ENCODE measurements at places on chromosomes 12 and 14.

DNA sequence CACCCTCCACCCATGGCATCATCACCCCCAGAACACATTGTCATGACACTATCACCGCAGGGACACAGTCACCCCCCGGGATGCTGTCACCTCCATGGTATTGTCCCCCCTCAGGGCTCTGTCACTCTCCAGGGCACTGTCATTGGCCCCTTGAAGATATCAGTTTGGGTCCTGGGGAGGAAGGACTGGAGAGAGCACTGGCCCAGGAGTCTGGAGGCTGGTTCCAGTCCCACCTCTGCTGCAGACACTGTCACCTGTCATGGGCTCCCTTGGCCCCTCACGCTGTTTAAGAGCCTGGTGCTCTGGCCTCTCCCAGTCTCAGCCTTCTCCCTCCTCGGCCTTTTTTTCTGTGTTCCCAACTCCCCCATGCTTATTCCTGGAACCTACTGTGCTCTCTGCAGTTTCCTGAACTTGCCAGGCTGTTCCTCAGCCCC is 31.9 kb downstream of the SERPINA3 start:
- no peak for DNase-seq

- DNase-seq, result no peak
Measured at GRCh38 chr12:28787151-28787550, 361.9 kb upstream of the FAR2 start.

DNA sequence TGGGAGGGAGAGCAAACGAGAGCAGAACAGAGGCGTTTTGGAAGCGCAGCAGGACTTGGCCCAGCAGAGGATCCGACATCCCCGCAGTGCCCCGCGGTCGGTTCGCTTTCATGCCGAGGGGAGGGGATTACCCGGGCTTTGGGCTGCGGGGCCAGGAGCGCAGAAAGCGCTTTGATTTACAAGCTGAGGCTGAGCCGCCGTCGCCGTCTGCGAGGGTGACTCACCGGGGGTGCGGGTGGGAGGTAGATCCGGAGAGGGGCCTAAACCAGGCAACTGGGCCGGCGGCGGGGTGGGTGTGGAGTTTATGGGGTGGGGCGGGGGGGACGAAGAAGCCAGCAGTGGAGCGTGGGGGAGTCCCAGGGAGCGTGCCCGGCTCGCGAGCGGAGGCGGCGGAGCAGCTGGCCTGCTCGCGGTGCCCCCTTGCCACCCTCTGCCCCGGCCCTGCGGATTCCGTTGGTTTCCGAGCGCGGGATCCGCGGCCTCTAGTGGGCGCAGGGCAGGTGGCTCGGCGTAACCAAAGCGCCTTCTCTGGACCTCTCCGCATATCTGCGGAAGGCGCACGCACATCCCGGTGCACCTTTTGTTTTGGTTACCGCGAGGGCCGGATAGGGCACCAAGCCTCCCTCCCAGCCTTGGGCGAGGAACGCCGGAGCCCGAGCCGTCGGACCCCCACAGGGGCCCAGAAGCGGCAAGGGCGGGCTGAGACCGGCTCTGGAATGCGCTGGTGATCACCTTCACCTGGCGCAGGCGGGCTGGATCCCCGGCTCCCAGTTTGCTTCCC is 2.6 kb downstream of the SIX4 start:
- no peak for DNase-seq

DNA sequence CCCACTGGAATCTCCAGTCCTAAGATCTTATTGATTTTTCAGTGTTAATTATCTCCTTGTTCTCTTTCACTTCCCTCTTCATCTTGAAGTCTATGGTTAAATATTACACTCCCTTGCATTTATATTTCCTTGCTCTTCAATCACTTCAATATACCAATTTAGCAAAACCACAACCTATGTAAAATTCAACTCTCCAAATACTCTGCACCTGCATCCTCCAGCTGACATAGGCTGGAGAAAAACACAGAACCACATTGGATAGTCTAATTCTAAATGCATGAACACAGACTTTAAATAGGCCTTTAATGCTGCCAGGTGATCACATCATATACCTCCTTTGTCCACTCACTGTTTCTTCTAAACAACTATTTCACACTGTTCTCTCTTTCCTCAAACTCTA is 253.8 kb upstream of the GARIN6 start:
- no peak for DNase-seq

DNA sequence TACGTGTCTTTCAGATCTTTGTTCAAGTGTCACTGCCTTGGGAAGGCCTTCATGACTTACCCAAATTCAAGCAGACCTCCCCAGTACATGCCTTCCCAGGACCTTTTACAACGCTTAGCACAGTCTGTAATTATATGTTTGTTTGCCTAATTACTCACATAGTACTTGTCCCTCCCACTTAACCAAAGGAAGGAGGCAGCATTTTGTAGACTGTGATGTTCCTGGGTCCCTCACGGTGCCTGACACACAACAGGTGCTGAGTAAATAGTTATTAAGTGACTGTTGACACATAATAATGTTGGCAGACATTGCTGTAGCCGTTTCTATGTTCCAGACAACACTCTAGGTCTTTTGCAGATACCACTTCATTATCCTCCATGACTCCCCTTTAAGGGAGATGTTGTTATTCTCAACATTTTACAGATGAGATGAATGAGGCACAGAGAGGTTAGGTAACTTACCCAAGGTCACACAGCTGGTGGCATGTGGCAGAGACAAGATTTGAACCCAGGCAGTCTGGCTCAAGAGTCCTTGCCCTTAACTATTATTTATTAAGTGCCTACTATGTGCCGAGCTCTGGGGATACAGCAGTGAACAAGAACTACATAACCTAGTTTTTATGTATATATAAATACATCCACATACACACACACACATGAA is 130.7 kb downstream of the PHETA1 start:
- DNase-seq, result no peak
